GM23248 (cell line): ENCODE measurements at places on chromosomes 7 and 10.
A peak's percentile ranks its signal among the peaks of the same experiment; 100 is the strongest.

DNA sequence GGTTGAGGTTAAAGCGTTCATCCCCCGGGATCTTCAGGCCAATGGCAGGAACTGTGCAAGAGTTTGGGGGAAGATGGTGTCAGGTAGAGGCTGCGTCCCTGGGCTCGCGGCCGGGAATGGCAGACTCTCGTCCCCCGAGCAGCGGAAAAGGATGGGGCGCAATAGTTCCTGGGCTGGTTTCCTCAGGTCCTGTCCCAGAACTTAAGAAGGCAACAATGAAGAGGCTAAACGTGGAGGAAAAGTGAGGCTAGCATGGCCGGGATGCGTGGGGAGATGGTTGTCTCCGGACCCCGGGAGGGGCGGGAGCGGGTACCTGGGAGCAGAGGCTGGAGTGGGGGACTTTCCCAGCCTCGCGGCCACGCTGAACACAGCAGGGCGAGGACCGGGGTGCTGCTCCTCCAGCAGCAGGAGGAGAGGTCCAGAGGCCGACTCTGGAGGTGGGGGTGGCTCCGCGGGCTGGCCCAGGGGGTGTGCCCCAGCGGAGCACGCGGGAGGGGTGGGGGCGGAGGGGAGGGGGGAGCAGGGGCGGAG is 882 bp downstream of the IRF5 start:
- peak; percentile 22 for DNase-seq

DNA sequence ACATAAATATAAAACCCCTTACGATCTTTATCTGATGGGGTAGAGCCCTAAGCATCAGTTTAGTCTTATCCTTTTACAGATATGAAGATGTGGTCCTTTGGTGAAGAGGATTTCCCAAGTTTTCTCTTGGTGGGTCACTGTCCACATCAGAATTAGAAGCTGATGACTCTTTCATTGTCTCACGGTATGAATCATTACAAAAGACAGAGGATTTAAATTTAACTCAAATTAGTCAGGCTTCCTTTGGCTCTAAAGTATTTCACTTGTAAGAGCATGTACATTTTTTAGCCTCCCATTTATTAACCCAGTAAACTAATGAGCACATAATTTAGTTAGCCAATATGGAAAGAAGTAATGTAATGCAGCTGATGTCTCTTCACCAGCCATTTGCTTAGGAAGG is 49.9 kb upstream of the TMEM26 start:
- DNase-seq: peak; percentile 85

- peak; percentile 84 for DNase-seq
These were observed 12.7 kb downstream of the HNRNPF start for GRCh38 chr10:43396061-43396927.

- DNase-seq: no peak
These were observed 253.6 kb downstream of the WDR37 start for GRCh38 chr10:1309617-1310270.

DNA sequence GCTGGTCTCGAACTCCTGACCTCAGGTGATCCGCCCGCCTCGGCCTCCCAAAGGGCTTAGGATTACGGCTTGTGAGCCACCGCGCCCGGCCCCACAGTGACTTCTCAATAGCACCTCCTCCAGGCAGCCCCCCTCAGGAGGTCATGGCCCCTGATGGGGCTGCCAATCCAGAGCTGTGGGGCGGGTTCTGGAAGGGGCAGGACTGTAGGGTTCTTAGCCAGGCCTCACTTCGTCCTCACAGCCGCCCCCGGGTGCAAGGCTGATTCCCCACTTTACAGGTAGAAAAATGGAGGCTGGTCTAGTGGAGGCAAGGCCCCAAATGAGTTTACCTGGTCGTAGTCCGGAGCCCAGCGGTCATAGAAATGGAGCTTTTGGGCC is 638 bp downstream of the METTL27 start:
- no peak for DNase-seq

GRCh38 chr7:26547156-26547555 is 255.5 kb downstream of the SNX10 start:
- no peak for DNase-seq

DNA sequence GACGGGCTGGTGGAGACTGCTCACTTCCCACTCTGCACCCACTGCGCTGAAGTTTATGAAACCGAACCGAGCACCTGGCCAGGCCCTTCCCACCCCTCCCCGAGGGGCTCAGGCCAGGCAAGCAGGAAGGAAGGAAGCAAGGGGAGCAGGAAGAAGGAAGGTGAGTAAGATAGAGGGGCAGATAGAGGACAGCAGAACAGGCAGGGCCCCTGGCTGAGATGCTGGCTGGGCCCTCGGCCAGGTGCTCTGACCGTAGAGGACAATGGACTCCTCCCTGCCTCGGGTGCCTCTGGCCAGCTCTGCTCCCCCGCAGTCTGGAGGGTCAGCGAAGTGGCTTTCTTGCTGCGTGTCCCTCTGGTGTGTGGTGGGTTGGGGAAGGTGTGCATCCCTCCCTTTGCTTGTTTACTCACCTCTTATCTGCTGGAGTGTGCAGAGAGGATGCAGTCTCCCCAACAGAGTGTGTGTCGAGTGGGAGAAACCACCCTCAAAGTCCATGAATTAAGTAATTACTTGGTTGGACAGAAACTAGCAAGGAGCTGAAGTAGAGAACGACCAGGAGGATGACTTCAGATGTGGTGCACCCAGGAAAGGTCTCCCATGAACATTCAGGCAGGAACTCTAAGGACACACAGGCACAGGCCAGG is 82.8 kb upstream of the PPP2R2D start:
- DNase-seq: no peak

DNA sequence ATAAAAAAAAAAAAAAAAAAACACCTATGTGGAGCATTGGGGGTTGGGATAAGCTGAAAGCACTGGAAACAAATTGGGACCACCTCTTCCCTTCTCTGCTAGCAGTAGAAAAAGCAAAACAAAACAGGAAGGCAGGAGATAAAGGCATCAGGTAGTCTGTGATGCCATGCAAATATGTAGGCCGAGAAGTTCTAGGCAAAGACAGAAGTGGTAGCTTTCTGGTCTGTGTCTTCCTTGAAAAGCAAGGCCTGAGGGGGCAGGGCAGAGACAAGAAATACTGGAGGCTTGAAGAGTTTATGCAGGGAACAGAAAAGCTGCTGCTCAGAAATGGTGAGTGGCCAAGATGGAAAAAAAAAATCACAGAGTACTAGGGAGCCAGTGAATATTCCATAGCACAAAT is 111.1 kb downstream of the ELMO1 start:
- no peak for DNase-seq

DNA sequence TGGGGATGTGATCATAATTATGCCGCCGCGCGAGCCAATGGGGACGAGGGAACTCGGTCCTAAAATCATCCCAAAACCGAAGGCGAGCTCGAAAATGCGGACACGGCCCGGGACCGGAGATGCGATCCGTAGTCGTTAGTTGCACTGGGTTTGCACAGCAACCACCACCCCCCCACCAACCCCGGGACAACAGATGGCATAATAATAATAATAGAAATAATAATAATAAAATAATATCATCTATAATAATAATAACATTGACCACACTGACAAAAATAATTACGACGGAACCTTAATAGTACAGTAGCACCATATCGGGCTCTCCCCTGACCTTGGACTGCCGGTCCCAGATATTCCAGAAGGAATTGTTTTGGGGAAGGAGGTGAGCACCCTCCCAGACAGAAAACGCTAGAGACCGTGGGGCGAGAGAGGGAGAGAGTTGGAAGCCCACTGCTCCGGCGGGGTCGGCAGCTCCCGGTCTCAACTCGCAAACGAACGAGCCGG is 1.1 kb upstream of the EMX2 start:
- peak; percentile 99 for DNase-seq

DNA sequence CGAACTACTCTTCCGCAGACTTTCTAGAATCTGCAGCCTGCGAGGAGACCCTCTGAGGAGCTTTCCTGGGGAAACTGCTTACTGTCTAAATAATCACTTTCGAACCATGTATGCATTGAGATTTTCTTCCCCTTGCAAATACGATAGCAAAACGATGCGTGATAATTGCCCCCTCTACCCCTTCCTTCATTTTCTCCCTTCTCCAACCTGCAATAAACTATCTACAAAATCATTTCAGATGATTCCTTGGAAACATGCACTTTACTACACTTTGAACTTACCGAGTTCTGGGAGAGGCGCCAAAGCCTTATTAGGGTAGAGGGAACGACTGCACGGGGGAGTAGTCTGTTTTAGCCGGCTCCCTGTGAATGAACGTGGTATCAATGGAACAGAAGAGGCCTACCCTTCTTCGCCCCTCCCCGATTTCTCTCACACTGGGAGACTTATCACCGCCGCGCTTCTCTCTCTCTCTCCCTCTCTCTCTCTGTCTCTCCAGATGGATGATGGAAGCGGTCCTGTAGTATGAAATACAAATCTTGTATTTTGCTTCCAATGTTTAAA is at the start of gene FGFBP3:
Gene FGFBP3 (minus strand): TSS at position 370 of the 561 bp plus-strand sequence. CDS start 517 bp downstream, outside the sequence.
- DNase-seq: peak; percentile 45

GRCh38 chr10:104349623-104350126 is 4.0 kb upstream of the CFAP58 start:
- DNase-seq: peak; percentile 71

- DNase-seq: peak; percentile 89
These were observed 61.2 kb upstream of the CAPZA2 start for GRCh38 chr7:116801092-116801710.

DNA sequence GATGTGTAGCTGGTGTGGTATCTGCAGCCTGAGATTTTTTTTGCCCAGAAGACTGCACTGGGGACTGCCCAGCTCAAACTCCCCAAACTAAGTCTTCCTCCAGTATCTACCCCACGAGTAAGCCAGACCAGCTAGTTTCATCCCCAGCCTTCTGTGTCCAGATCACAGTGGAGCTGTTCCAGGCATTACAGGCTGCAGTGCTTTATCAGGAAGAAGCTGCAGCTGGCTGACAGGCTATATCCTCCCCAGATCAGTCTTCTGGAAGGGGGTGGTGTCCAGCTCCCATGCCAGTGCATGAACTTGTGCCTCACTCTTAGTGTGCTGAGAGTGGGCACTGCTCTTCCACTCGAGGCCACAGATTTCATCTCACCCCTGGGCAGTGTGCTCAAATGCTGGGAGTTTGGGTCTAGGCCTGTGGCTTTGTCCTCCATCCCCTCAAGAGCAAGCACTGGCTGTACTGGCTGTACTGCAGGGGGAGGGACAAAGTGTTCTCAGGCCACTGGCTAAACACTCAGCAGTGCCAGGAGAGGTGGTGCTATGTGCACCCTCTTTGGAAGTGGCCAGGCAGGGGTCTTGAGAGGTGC is 679.1 kb upstream of the COBL start:
- no peak for DNase-seq

DNA sequence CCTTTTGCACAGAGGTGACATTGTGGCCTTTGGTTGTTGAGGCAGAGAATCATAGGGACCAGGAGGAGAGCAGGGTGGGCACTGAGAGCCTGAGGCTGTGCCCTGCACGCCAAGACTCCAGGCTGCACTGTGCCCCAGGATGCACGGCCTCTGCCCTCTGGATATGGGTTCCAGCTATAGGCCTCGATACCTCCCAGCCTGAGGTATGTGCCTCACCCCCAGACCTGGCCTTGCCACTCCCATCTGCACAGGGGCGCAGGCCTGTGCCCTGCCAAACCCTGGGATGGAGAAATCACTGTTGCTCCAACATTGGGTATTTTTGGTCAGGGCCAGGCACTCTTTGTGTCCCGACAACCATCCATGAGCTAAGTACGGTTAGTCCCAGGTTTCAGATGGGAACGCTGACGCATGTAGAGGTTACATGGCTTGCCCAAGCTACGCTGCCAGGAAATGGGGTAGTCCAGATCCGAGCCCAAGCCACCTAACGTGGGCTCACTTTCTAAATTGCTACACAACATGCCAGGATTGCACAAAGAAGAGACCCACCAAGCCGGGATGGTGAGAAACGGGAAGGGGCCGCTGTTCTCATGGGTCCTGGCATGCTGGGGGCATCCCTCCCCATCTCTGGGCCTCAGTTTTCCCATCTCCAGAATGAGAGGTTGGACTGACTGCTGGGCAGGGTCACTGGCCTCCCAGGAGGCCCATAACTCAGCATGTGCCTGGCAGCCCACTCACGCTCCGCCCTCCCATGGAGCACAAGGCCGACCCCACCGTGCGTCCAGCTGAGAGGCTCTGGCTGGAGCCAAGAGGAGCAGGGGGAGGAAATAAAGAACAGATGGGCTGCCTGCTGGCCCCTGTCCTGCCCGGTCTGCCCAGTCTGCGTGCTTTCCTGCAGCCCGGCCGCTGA is 44.2 kb downstream of the ZCCHC24 start:
- DNase-seq: peak; percentile 87

DNA sequence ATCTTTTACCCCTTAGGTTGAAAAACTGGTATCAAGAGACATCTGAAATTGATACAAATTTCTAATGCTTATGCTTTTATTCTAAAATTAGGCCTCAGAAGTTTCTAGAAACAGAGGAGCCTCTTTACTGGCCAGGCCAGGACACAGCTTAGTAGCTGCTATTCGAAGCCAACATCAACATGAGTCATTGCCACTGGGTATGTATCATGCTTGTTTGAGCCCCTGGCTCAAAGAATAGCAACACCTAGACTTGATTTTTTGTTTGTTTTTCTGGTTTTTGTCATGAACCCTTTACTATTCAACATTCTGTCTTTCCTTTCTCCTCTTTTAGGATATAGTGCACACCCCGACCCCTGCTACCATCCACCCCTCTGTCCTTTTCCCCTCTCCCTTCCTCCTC is 90.9 kb upstream of the STK17A start:
- DNase-seq: peak; percentile 90

DNA sequence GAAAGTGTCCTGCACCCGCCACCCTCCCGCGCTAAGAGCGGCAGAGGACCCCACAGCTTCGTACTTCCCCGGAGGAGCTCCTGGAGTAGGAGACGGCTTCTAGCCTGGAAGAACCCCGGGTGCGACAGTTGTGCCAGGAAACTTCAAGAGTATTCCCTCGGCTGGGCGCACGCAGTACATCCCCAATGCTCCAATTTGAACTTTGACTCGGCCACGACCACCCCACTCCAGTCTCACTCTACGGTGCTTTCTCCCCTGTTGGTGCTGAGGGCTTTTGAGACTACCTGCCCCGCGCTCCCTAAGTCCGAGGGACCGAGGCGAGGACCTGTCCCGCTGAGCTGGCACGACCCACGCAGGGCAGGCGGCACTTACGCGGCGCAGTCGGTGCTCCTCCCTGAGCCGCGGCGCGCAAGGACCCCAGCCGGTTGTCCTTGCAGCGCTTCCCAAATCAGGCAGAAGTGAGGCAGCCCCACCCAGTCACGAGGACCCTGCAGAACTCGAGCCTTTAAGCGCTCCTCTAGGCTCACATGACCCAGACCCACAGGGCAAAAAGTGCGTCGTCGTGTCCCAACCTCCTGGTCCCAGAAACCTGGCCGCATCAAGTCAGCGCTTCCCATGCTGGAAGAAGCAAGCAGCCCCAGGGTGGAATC is at the start of gene CPVL:
Gene CPVL (minus strand): TSS at position 481 of the 650 bp plus-strand sequence. CDS start 25,476 bp downstream, outside the sequence.
- DNase-seq: peak; percentile 25

GRCh38 chr10:127492607-127493250 is 56.4 kb upstream of the NPS start:
- peak; percentile 2 for DNase-seq

DNA sequence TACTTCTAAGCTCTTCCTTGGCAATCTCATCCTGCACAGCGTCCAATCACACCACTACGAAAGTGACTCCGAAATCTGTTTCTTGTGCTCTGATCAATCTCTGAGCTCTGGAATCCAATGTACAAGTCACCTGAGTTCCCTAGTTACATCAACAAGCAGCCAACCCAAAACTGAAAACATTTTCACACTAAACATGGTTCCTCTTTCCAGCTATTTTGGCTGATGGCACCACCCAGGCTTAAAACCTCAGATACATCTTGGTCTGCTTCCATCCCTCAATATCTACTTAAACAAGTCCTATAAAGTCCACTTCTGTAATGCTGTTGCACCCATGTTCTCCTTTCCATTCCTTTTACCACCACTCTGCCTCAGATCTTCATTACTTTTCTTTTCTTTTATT is 3.6 kb downstream of the BLOC1S2 start:
- no peak for DNase-seq
